ENCODE measurements at places on chromosomes 12 and 14.

DNA sequence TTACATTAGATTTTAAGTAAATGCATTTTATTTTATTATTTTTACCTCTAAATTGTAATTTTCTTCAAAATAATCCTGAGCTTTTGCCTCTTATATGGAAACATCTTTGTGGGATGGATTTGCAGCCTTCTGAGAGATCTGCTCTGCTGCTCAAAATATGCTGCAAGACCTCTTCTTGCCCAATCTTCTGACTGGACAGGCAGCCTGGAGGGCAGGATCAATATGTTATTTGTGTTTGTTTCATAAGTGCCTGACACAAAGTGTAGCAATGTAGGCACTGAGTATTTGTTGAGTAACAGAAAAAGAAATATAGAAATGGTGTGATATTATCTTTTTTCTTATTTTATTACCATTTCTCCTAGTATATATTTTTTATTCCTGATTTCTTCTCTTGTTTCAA, 1106.9 kb downstream of the TMTC2 start:
- DNase-seq = no peak

GRCh38 chr14:98951031-98951430, 321.0 kb downstream of the BCL11B start:
- DNase-seq = no peak

GRCh38 chr12:54197431-54197909, 8.7 kb upstream of the SMUG1 start:
- DNase-seq = no peak

- DNase-seq = no peak
These were observed 11.1 kb downstream of the GALNT16 start for GRCh38 chr14:69270795-69271708.
